ENCODE measurements at places on chromosomes 7 and 10.

- DNase-seq, result no peak
Measured at GRCh38 chr7:147990942-147991341, 599.6 kb upstream of the C7orf33 start.

- DNase-seq, result no peak
Measured at GRCh38 chr10:89613582-89613981, 31.5 kb downstream of the PANK1 start.

GRCh38 chr7:21939136-21939857 lies 6.4 kb downstream of the CDCA7L start:
- peak; percentile 60 for DNase-seq

DNA sequence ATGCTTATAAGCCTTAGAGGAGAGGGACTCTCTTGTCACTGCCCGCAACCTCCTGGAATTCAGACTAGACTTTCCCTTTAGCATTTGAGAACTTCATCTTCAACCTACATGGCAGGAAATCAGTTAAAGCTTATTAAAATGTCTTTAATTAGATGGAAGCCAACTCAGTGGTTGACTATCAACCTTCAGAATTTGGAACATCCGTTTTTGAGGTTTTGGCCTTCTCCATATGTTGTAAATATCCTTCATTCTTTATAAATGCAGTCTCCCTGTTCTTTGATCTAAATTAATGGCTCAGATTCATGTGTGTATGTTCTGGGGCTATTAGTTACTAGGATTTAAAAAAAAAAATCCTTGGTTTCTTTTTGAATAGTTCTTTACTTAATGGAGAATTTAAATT lies 85.0 kb downstream of the ANKRD61 start:
- no peak for DNase-seq

DNA sequence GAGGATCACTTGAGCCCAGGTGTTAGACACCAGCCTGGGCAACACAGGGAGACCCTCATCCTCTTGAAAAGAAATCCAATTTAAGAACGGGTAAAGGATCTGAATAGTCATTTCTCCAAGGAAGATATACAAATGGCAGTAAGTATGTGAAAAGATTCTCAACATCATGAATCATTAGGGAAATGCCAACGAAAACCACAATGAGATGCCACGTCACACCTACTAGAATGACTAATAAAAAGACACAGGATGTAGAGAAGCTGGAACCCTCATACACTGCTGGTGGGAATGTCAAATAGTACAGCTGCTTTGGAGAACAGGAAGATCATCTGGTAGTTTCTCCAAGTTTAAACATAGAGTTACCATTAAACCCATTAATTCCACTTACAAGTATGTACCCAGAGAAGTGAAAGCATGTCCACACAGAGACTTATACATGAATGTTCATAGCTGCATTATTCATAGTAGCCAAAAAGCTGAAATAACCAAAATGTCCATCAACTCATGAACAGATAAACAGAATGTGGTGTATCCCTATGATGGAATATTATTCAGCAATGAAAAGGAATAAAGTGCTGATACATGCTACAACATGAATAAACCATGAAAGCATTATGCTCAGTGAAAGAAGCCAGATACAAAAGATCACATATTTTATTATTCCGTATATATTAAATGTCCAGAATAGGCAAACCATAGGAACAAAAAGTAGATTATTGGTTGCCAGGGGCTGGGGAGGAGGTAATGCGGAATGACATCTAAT lies 13.1 kb upstream of the ZMIZ2 start:
- no peak for DNase-seq

Measured in activated CD8-positive, alpha-beta memory T cell treated with anti-CD3 and anti-CD28 coated beads, Interleukin-2, amount 50 U/mL, for 48 hours (primary cell).